ENCODE measurements at places on chromosomes 2 and 18.
A peak's percentile ranks its signal among the peaks of the same experiment; 100 is the strongest.

- DNase-seq, result peak; percentile 28
Observed at GRCh38 chr2:47512581-47513083, 109.7 kb downstream of the MSH2 start.

- DNase-seq, result peak; percentile 86
Observed at GRCh38 chr2:191811807-191812602, 34.9 kb downstream of the CAVIN2 start.

DNA sequence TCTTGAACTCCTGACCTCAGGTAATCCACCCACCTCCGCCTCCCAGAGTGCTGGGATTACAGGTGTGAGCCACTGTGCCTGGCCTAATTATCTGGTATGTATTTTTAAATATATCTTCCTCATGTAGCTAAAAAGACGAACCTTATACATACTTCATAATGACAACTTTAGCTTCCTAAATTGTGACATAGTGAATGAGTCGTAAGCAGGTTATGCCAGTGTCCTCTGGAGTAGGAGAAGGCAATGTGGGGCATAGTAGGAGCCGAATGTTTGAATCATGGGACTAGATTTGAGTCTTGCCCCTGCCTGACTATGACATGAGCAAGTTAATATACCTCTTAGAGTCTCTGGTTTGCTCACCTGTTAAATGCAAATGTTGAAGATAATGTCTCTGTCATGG, 95.8 kb upstream of the FOSL2 start:
- DNase-seq, result no peak

DNA sequence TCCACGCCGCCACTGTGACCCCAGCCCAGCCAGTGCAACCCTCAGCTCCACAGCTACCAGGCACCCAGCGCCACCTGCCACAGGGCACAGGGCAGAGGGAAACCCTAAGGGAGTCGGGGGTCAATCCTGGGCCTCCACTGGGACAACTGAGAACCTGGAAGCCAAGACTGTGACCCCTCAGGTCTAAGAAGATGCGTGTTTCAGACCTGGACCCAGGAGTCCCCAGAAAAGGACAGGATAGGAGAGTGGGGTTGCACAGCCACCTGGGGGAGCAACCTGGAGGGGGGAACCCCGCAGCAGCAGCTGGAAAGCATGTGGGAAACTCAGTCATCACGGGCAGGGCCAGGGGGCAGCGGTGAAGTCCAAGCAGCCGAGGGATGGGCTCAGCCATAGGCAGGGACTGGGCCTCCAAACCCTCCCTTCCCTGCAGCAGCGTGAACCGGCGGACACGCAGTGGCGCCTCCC, 4.1 kb downstream of the ESPNL start:
- DNase-seq, result no peak

- DNase-seq, result no peak
Observed at GRCh38 chr18:2921778-2922177, 75.0 kb downstream of the EMILIN2 start.

DNA sequence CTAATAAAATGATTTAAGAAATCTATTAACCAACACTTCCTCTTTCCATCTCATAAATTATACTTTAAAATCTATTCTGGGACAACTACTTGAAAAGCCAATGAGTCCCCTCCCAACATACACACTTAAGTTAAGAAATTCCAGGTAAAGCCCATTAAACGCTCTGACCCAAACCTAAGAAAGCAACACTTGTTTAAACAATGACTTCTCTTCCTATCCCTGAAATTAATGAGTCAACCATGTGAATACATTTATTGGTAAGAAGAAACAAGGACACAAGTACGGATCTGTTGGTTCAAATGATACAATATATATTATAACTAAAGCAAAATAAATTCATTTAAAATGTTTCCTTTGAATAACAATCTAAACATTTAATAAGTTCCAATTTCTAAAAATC, 279.4 kb downstream of the ERBB4 start:
- no peak for DNase-seq

DNA sequence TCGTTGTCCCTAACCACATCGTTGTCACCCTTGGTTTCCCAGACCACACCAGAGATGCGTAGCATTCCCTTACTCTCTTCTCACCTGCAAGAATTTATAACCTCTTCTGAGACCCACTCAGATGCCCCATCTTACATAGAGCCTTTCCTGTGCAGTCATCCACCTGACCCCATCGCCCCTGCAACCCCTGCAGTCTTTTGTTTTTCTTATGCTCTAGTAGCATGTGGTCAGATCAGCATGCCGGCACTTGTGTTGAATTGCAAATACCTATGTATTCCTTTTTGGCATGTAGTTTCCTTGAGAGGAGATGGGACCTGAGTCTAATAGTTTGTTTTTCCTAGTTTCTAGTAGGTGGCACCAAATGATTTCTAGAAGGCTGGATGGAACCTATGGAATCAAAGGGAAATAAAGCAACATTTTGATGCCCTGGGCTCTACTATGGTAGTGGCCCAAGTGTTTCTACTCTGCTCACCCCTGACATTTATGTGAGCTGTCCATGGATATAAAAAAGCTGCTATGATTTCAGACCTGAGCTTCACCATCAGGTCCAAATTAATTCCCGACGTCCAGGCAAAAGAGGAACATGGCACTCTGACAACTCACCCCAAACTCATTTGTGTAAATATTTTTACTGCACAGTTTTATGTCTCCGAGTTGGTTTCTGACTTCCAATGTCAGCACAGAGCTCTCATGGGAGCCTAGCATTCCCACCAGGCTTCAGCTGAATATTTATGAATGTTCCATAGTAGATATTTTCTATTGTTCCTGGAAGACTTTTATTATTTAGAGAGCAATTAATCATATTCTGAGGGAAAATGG, 143.6 kb downstream of the RNF144A start:
- no peak for DNase-seq

DNA sequence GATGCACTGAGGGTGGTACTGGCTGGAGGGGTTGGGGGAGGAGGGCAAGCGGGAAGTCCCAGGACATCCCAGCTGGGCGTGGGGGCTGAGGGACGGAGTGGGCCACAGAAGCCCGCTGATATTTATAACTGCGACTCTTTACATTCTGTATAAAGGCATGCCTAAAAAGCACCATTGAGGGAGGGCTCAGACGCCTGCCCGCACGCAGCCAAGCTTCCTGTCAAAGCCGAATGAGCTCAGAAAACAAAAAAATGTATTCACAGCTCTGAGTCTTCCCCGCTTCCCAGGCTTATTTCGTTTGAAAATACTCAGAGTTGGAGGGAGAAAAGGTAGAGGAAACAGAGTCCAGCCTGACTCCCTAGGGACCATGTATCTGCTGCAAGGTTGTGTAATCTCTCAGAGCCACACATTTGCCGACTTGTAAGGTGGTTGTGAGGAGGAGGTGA, 170.1 kb upstream of the HAAO start:
- DNase-seq, result peak; percentile 26

- no peak for DNase-seq
Observed at GRCh38 chr2:222424276-222424728, at the start of gene SGPP2. SGPP2 (plus strand) TSS chr2:222424543; CDS start chr2:222424603, 60 bp downstream.

GRCh38 chr2:192155511-192156118, 39.1 kb downstream of the TMEFF2 start:
- no peak for DNase-seq

DNA sequence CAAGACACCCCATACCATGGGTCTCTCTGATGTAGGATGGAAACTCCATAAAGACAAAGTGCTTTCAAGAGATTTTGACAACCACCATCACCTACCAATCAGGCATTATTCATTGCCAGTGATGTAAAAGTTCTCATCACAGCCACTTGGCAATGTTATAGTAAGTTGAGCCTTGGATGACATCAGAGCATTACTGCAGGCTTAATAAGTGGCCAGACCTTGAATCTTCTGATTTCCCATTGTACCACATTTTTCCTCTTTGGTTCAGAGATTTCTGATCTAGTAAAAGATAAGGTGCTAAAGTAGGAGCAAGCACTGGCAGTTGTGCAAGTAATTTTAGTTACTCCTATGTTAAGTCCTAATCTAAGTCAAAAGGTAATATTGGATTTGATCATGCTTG, 36.5 kb downstream of the OSR1 start:
- no peak for DNase-seq

GRCh38 chr2:240637901-240638345, 12.6 kb downstream of the GPR35 start:
- no peak for DNase-seq

GRCh38 chr2:170227507-170227947, 49.6 kb downstream of the MYO3B start:
- DNase-seq, result no peak

GRCh38 chr18:79770826-79771225, 26.9 kb upstream of the KCNG2 start:
- no peak for DNase-seq

- DNase-seq, result no peak
Observed at GRCh38 chr2:35986871-35987270, 368.7 kb upstream of the CRIM1 start.

GRCh38 chr2:39732482-39732881, 46.6 kb downstream of the THUMPD2 start:
- DNase-seq, result no peak

DNA sequence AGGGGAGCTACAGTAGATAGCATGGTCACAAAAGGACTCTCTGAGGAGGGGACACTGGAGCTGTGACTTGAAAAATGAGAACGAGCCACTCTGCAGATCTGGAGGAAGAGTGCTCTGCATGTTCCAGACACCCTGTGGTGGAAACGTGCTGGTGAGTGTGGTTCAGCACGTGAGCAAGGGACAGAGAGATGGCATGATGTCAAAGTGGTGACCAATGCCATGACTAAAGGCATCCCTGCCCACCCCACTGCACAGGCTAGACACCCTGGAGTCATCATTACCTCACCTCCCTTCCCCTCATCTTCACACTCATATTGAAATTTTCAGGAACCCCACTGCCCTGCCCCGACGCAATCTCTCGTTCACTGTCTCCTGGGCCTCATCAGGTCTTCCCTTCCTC, 56.5 kb downstream of the SLC4A5 start:
- no peak for DNase-seq

- DNase-seq, result no peak
Observed at GRCh38 chr2:16660556-16660955, 5.1 kb downstream of the CYRIA start.

DNA sequence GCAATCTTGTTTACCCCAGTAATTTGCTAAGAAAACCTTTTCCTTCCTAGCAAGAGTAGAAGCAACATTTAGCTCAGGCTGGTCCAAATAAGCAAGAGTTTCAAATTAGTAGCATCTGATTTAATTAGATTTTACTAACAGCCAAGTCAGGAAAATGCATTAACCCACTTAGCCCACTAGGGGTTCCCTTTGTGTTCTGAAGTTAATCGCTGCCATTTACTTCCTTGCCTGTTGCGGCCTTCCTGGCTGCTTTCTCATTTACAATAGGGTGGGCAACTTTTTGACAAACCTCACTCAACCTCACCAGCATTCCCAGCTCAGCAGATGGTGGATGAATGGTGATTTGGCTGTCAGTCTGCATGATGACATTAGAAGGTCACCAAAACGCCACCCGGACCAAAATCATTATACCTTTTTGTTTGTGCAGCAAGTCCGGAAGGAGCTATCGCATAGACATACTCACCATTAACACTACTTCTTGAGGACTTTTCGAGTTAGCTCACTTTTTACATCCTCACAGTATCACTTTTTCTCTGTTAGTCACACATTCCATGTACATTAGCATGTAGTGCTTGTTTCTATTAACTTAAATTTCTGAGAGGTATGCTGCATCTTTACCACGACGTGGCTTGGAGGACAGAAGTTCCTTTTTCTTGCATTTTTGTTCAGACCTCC, 101.5 kb upstream of the SETBP1 start:
- DNase-seq, result no peak

DNA sequence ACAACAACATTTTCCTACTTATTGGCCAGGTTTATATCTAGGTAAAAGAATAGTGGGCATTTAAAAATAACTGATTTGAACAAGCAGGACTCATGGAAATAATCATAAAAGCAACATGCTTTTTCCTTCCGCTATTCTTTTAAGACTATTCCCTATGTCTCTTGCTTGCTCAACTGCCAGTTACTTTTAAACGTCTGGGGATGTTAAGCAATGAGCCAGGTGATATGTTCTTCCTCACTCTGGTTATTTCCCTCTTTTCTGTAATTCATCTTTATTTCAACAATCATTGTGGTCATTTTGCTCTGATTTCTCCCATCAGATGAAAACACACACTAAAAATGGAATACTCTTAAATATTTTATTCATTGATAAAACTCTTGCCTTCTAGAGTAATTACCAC, 33.4 kb upstream of the SLC8A1 start:
- DNase-seq, result no peak

GRCh38 chr2:9508931-9509330, 34.6 kb downstream of the IAH1 start:
- no peak for DNase-seq

DNA sequence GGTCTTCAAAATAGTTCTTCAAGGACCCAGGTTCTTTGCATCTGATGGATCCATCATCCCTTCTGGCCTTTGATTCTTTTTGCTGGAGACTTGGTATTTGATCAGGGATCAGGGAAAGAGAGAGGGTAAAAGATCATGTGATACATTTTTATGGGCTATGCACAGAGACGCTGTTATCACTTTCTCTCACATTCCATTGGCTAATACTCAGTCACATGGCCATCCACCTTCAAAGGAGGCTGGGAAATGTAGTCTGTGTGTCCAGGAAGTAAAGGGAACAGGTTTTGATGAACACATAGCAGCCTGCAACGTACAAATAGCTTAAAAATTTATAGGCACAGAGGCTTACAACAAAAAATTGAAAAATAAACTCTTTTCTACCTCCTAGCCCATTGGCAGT, 629.6 kb upstream of the FANCL start:
- no peak for DNase-seq
